ENCODE measurements at places on chromosomes 1 and 21.

GRCh38 chr1:234604495-234605398, 5.2 kb downstream of the IRF2BP2 start:
- no peak for DNase-seq

- DNase-seq = no peak
Observed at GRCh38 chr1:112557385-112557784, 48.6 kb downstream of the WNT2B start.

DNA sequence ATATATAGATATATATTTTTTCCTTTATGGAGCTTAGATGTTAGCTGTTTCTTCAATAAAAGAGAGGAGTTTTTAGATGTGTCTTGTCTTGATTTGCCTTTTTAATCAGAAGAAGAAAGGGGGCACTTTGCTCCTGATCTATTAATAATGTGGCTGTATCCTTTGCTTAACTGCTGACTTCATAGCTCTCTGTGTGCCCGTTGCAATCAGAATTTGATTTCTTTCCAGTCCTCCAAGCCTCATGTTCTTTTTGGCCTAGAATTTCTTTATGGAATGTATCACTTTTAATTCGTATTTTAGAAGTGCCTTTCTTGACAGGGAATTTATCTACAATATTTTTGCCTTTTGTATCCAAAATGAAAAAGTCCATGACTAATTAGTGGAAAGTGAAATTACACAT, 85.3 kb downstream of the C1orf21 start:
- DNase-seq = no peak

DNA sequence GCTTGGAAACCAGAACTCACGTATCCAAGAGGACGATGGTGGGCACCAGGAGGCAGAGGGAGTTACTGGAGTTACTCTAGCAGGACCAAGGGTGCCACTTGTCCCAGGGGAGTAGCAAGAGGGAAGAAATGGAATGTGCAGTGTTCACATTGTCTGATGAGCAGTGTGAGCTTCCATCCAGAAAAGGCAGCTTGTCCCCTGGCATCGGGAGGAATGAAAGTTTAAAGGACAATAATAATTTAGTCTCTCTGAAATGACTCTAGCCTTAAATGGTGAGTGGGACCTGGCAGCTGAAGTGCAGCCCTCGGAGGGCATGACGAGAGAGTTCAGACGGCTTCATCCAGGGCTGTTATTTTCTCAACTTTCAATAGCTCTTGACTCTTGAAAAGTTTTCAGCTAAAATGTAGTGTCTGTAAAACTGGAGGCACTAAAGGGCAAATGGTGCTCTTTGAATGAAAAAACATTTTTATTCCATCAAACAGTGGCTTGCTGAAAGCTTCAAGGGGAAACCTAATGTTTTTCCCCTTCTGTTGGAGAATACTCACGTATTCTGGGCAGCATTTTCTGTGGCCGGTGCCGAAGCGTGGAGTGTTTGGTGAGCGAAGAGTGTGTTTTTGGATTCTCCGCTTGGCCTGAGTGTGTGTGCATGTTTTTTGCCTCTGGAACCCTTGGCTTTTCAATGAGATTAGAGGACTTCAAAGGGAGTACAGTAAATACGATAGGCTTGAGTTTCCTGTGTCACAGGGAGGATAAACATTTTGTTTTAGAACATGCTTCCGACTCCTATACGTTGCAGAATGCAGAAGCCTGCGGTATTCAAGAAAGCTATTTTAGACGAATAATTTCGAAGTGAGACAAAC, 157.3 kb downstream of the GALNT2 start:
- no peak for DNase-seq

DNA sequence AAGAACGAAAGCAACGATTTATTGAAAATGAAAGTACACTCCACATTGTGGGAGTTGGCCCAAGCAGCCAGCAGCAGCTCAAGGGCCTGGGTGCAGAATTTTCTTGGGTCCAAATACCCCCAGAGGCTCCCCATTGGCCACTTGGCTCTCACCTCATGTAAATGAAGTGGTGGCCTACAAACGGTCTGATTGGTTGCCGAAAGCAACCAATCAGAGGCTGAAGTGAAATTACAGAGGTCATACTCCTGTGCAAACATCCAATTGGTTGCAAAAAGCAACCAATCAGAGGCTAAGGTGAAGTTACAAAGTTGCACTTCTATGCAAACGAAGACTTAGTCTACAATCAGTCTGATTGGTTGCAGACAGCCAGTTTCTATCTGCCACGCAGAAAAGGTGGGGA, 31.9 kb downstream of the FAM163A start:
- no peak for DNase-seq

DNA sequence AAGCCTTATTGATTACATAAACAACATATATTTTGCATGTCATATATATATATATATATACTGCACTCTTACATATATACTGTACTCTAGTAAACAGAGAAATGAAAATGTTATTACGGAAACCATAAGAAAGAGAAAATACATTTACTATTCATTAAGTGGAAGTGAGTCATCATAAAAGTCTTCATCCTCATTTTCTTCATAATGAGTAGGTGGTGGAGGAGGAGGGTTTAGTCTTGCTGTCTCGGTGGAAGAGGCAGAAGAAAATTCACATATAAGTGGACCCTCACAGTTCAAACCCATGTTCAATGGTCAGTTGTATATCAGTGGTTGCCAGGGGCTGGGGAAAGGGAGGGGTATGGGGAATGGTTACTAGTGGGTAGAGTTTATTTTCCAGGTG, 8.0 kb upstream of the IFNLR1 start:
- no peak for DNase-seq

GRCh38 chr1:60386249-60386648, 312.7 kb upstream of the C1orf87 start:
- DNase-seq = no peak

DNA sequence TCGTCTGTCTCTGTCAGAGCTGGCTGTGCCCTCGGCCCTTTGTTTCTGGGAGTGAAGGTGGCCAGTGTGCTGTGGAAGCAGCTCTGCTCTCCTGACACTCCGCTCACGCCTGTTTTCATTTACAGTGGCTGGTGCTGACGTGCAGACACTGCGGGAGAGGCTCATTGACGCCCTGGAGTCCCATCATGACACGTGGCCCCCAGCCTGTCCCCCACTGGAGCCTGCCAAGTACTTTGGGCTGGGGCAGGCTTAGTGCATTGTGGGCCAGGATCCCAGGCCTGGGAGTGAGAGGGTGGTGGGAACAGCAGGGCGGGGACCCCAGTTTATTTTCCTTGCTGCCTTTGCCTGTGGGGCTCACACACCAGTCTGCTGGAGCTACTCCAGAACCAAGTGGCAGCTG, 21.1 kb downstream of the QSOX1 start:
- DNase-seq = no peak

DNA sequence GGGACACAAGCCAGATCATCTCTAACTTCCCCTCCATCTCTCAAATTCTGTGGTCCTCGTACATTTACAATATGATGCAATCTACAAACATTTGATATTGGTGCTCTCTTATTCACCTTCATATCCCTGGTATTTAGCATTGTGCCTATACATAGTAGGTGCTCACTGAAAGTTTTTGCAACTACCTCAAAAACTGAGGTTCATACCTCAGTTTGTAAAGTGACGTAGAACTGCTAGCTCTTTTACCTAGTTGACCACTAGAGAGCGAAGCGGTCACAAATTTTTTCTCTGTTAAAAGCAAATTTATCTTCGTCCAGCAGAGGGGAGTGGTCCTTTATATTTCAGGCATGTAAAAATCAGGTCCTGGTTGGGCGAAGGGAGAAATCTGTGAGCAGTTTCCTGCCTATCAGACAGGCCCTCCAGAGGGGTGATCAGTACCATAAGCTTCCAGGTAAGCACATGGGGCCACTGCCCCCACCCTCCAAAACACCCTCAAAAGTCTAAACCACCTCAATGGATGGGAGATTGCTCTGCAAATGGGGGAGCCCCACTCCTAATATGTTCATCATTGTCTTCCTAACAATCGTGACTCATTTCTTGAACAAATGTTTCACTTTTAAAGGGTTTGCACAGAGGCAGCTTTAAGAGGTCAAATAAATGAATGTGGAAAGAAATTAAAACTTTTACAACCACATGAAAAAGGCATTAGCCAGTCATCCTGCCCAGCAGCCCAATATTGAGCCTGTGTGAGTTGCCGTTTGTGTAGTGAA, 10.6 kb upstream of the HLCS start:
- DNase-seq = peak; percentile 54

DNA sequence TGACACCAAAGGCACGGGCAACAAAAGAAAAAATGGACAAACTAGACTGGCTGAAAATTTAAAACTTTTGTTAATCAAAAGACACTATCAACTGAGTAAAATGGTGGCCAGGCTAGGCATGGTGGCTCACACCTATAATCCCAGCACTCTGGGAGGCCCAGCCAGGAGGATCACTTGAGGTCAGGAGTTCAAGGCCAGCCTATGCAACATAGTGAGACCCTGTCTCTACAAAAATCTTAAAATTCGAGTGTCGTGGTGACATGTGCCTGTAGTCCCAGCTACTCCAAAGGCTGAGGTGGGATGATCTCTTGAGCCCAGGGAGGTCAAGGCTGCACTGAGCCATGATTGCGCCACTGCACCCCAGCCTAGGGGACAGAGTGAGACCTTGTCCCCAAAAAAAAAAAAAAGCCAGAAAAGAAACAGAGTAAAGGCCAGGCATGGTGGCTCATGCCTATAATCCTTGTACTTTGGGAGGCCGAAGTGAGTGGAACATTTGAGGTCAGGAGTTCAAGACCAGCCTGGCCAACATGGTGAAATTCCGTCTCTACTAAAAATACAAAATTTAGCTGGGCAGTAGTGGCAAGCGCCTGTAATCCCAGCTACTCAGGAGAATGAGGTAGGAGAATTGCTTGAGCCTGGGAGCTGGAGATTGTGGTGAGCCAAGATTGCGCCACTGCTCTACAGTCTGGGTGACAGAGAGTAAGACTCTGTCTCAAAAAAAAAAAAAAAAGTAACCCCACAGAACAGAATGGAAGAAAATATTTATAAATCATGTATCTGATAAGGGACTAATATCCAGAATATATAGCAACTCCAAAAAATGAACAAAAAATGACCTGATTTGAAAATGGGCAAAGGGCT, 8.0 kb downstream of the TUT4 start:
- DNase-seq = no peak

- DNase-seq = peak; percentile 8
Observed at GRCh38 chr1:46396441-46397398, 2.6 kb downstream of the FAAH start.

DNA sequence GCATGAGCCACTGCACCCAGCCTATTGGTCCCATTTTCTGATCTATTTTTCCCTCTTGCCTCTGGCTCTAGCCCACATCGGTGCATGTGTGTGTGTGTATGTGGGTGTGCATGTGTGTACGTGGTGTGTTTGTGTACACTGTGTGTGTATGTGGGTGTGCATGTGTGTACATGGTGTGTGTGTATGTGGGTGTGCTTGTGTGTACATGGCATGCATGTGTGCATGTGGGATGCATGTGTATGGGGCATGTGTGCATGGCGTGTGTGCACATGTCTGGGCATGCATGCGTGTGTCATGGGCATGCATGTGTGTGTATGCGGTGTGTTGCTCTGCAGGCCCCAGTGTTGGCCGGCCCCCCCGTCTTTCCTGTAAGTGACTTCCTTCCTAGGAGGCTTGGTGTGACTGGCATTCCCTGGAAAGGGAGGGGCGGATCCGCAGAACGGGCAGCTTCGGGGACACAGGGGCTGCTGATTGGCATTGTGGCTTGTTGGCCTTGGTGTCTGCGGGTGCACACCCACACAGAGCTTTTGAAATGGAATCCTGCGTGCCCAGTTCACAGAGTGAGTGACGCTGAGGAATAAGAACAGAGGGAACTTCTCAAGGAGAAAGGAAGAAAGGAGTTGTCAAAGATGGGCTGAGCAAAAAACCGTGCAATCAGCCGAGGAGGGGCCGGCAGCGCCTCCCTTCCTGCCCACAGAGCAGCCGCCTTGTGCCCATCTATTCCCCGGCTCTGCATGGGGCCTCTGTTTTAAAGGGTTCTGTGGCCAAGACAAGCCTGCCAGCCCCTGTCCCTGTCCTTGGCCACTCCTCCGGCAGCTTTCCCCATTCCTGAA, 8.0 kb downstream of the PDXK start:
- DNase-seq = no peak

DNA sequence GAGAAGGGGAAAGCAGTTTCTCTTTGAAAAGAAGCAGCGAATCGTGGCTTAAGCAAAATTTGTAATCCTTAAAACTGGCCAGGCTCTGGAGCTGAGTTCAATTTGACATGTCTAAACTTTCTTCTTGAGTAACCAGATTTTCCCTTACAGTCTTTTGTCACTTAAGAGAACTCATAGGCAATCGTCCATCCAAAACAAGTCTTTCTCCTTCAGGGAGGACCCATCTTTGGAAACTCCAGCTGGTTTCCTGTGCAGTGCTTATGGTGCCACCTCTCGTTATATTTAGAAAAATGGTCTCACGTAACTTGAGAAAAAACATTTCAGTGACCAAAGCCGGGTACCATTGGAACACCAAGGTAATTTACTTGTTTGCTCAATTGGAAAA, 1.8 kb upstream of the PTTG1IP start:
- DNase-seq = peak; percentile 49

DNA sequence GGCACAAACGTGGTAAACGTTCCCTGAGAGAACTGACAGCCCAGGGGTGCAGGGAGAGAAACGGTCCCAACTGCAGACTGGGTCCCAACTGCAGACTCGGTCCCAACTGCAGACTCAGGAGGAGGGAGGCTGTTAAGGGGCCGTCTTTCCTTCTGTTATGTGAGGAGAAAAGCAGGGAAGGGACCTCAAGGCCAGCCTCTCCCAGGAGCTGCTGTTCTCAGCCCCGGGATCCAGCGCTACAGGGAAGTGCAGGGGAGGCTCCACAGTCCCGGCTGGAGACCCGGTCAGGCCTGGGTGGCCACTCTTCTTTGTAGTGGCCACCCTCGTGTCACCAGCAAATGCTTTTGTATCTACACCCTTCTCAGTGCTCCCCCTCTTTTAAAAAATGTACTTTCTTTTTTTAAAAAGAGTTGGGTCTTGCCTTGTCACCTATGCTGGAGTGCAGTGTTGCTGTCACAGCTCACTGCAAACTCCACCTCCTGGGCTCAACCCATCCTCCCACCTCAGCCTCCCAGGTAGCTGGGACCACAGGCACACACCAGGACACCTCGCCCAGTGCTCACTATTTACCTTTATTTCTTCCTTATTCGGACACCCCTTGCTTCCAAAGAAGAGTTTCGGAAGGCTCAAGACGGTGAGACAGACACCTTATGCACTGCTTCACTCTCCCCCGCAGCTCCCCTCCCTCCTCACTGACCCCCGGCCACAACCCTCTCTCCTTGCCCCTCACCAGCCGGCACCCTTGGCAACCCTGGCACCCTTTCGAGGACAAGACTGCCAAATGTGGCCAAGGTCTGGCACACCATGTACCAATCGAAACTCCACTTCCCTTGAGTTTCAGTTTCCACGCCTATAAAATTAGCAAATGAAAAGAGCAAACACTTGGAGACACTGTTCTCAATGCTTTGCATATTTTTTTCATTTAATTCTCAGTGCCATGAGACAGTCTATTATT, 21.8 kb downstream of the CAPN2 start:
- no peak for DNase-seq

GRCh38 chr1:185573677-185574076, 160.5 kb upstream of the HMCN1 start:
- DNase-seq = no peak

GRCh38 chr1:68907491-68907890, 410.6 kb upstream of the DEPDC1 start:
- DNase-seq = no peak

- DNase-seq = no peak
Observed at GRCh38 chr1:203681739-203682138, 55.1 kb downstream of the ATP2B4 start.

- DNase-seq = no peak
Observed at GRCh38 chr1:108034396-108034795, 69.4 kb upstream of the VAV3 start.

- no peak for DNase-seq
Observed at GRCh38 chr1:22264464-22265341, 121.8 kb upstream of the WNT4 start.

Measured in HuH-7 (cell line).